ENCODE measurements at places on chromosomes 3 and 15.

GRCh38 chr15:93716615-93717231 lies 514.6 kb upstream of the MCTP2 start:
- DNase-seq = no peak

DNA sequence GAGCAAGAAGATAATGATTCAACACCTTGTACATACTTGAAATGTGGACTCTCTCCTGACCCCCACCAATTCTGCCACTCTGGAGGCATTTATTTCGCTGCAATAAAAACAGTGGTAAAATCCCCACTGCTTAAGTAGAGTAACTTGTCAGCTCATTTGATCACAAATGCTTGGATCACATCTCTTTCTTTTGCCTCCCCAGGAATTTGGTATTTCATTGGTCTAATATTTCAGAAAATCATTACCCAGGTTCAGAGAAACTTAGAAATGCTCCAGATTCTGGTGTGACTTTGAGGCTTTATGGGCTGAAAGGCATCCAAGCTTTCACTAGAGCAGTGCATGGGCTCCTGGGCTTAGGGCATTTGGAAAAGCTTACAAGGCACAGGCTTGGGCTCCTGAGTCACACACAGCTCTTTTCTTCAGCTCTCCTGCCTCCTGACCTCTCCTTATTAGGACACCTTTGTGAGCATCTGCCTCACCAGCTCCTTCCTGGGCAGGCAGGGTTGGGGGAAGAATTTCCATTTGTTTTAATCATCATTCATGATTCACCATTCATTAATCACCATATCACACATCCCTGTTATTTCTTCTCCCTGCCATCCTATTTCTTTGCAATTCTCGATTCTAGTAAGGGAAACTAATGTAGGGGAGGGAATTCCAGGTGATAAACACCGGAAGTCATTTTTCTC lies 22.5 kb downstream of the CDCP1 start:
- DNase-seq = no peak

DNA sequence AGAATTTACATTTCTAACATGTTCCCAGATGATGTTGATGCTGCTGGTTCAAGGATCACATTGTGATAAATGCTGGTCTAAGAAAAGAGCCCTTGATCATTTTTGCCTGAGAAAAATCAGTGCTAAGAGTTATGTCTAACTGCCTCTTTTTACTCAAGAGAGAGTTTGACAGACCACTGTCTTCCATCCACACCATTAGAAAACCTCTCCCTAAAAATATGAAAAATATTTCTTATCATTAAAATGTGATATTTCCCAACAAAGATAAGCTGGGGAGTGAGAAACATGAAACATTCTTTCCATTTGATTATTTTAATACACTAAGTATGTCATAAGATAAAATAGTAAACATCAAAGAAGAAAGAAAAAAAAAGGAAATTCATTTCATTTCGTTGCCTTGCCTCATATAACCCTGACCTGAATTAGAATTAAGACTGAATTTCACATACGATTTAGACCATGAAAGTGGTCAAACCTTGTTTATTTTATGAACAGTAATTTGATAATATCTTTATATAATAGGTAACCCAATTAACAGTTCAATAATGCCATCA lies 471.8 kb upstream of the ARHGEF26 start:
- no peak for DNase-seq

GRCh38 chr3:159852821-159853505 lies 135.7 kb upstream of the IL12A start:
- no peak for DNase-seq

- DNase-seq = no peak
Observed at GRCh38 chr15:83278191-83278590, 6.3 kb downstream of the BNC1 start.

DNA sequence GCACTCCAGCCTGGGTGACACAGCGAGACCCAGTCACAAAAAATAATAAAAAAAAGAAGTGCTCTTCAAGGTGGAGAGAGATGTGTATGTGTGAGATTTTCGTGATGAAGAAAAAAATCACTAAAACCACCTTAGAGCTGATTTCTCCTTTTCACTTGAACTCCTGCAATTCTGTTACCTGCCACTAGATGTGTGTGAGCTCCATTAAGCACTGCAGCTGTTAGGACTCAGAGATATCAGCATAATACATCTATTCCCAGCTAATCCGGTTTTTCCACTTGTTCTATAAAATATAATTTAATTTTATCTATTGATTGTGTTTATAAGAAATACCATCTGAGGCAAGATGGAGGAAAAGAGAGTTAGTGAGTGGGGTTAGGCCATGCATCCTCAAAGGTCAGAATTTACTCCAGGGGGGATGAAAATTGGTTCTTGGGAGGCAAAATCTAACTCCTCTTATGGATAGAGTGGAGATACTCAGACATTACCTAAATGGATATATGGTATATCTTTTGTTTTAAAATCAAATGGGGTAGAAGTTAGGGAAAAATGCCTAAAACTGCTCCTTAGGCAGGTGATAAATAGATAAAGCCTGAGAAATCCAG lies 152.7 kb downstream of the IL20RB start:
- no peak for DNase-seq
